ENCODE measurements at places on chromosomes 12 and 14.

DNA sequence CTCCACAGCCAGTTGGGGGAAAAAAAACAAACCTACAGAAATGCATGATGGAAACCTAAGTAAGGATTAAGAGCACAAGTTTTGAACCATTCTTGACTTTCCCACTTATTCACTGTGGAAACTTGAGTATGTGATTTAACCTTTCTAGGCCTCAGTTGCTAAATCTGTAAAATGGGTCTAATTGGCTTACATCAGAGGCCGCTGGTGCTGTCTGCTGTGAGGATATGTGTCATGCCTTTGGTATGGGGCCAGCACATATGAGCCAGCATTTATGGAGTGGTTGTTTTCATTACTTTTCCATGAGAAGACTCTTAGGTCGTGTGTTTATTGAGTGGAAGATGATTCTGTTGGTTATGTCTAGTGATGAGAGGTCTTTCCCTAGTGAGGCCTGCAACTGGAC is 102.4 kb downstream of the ESR2 start:
- DNase-seq = no peak

- DNase-seq = no peak
Observed at GRCh38 chr12:70920891-70921290, 353 bp upstream of the PTPRR start.

DNA sequence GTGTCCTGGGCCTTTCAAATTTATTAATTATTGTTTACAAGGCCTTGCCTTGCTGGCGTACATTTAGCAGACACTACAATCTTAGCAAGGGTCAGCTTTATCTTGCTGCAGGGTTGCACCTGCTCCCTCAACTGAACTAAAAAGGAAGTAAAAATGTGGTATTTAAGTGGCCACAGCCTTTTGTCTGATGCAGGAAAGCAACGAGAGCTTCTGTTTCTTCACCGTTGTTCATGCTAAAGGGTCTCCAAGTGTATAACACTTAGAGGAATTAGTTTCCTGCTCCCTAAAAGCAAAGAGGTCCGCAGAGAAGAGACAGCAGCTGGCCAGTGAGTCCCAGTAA is 62.8 kb upstream of the EGLN3 start:
- no peak for DNase-seq

DNA sequence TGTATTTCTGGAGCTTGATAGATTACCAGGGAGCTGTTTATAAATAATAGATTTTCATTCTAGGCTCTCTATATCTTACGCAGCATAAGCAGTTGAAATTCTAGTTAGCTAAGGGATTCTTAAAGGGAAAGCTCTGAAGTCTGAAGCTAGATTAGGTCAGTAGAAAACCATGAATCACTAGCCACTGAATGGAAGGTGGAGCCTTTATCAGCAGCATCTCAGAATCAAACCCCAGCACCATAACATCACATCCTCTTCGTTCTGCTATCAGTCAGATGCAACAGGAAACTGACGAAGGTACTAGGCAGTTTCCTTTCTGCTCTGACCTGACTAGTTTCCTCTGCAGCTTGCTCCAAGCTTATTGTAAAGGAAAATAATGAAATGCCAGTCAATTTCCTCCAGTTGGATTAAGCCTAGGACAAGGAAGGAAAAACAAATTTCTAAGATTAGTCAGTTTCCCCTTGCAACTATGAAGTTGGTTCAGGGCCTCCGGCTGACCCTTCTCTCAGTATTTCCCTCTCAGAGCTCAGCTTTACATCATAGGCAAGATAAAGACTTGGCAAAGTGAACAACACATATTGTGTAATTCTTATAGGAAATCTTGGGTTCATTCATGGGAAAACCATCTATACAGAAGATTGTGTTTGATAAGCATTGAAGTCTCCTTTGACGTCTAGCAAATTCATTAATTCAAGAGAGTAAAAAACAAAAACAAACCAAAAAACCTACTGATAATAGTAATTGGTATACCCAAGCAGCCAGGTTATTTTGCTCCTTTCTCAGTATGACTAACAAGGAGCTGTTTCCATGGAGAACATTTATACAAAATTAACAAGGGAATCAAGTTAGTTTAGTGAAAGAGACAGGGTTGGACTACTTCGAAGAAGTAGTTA is 43.4 kb upstream of the CFAP54 start:
- DNase-seq = no peak

GRCh38 chr14:37170993-37171392 is 1.4 kb downstream of the SLC25A21 start:
- DNase-seq = no peak

- DNase-seq = no peak
Observed at GRCh38 chr14:81028461-81028860, 73.0 kb downstream of the TSHR start.

DNA sequence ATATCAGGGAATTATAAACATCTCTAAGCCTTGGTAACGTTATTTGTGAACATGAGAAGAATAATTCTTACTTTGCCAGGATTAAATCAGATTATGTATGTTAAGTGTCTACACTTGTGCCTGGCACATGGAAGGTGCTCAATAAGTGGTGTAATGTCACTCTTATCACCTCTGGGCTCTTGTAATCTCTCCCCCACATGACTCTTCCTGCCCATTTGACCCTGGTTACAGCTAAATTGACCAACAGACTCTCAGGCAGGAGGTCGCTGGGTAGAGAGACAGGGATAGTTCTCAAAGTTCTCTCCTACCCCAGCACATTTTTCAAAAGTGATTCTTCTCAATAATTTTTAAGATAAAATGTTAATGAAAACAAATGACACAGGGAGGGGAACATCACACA is 137.8 kb upstream of the FRMD6 start:
- DNase-seq = no peak

GRCh38 chr12:124655698-124656516 is 88.5 kb upstream of the NCOR2 start:
- DNase-seq = no peak

GRCh38 chr12:96402061-96402460 is 1.8 kb upstream of the CDK17 start:
- no peak for DNase-seq

DNA sequence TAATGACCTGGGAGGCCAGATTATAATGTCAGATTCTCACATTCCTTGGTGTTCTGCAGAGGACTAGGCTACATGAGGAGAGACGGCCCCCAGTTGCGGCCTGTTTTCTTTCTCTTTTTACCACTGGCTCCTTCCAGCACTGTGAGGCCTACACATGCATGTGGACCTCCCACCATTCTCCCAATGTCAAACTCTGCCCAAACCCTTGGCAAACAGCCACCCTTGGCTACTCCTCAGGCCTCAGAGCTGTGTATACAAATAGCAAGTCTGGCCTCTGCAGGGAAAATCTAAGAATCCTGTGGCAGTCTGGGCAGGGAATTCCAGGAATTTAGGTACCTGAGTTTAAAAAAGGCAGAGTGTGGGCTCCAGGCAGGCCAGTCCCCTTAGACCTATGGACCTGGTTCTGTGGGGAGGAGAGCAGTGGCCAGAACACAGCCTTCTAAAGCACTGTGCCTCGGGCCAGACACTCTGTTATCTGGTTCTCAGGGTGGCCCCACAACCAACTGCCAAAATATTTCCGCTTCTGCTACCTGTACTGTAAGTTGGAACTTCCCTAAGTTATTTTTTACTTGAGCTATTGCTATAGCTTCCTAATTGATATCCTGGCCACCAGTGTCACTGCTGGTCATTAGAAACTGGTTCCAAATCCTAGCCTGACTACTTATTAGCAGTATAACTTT is 19.9 kb upstream of the NEDD1 start:
- no peak for DNase-seq

DNA sequence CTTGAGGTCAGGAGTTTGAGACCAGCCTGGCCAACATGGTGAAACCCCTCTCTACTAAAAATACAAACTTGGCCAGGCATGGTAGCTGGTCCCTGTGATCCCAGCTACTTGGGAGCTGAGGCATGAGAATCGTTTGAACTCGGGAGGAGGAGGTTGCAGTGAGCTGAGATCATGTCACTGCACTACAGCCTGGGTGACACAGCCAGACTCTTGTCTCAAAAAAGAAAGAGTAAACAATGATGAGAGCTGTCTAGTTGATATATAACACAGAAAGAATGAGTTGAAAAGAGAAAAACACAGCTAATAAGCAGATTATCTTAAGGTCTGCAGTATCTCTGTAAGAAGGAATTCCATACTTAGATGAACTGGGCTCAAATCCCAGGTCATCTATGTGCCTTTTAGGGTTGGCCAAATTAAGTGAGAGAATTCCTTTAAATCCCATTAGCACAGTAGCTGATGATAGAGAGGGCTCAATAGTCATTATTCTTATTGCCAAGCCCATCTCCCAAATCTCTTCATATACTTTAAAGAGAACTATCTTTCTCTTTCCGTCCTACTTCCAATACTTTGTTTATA is 31.1 kb upstream of the STRAP start:
- DNase-seq = no peak

DNA sequence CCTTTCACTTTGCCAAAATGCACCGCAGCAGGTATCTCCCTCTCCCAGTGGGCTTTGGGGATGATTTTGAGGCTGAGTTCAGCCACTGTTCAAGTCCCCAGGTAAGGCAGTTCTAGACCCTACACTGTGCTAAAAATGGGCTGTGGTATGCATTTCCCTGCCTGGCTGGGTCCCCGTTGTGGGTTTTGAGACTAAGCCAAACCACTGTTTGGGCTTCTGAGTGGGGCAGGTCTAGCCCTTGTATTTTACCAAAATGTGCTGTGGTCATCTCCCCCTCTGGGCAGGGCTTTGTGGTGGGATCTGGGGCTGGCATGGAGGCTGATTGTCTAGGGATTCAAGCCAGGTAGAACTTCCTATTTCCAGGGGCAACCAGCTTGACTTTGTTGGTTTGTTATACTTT is 13.6 kb upstream of the OR4Q3 start:
- no peak for DNase-seq

DNA sequence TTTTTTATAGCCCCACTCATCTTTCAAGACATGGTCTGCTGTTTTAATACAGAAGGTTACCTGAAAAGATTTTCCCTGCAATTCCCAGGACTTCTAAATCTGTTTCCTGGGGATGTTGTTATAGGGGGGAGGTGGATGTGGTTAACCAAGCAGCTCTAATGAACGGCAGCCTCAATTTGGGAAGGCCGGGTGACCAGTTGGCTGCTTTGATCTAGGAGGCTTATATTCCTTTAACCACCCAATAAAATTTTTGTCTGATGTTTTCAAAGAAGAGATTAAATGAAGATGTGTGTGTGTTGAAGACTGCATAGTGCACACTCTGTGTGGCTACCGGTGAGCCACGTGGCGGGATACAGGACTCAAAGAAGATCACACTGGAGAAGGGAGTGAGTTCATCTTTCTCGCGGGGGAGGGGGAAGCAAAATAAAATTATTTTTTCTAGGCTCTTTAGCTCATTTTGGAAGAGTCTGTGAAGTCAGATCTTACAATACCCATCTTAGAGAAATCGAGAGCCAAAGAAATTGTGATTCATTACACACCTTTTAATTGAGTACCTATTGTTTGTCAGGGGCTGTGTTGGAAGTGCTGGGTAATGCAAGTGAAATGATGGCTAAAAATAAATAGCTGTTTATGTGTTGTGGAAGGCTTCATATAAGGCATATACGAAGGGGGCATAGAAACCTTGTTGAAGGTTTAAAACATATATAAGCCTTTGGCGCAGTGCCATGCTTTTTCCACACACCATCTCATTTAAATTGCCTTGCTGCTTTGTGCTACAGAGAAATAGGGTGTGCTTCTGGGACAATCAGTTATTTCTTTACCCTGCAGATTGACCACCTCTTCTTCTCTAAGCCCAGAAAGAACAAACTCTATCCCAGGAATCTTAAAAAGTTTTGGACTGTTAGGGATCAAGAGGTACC is 18.5 kb downstream of the ELK3 start:
- DNase-seq = no peak

DNA sequence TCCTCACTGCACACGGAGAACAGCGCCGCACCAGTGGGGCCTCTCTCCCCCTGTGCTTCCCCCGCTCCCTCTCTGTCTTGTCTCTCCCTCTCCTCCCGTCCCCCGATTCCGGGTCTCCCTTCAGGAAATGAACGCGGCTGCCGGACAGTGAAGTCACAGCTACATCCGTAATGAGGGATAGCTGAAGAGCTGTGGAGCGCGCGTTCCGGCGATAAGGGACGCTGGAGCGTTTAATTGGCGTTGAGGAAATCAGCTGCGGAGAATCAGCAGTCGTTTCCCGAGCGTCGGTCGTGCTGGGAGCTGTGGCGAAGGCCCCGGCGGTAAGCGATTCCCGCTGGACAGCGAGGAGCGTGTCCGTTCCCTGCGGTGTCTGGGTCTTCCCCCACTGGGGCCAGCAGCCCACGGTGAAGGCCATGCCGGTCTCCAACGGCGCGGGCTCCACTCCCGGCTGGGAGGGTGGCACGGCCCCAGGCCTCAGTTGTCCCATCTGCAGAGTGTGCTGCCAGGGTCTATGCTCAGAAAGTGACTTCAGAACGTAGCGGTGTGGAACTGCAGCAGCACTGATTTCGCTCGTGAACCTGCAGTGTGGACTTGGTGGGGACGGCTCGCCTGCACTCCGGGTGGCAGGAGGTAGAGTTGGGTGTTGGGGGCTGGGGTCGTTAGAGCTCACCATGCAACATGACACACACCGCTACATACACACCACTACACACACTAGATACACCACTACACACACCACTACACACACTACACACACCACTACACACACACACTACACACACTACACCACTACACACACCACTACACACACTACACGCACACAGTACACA is 10.9 kb downstream of the NOC4L start:
- DNase-seq = no peak

- no peak for DNase-seq
Observed at GRCh38 chr12:85157035-85157603, 121.0 kb downstream of the LRRIQ1 start.

GRCh38 chr14:76647697-76648298 is 113.5 kb upstream of the VASH1 start:
- no peak for DNase-seq

GRCh38 chr12:24838531-24838950 is 110.4 kb downstream of the BCAT1 start:
- no peak for DNase-seq

GRCh38 chr12:4807116-4807783 is 87.0 kb downstream of the GALNT8 start:
- DNase-seq = no peak

DNA sequence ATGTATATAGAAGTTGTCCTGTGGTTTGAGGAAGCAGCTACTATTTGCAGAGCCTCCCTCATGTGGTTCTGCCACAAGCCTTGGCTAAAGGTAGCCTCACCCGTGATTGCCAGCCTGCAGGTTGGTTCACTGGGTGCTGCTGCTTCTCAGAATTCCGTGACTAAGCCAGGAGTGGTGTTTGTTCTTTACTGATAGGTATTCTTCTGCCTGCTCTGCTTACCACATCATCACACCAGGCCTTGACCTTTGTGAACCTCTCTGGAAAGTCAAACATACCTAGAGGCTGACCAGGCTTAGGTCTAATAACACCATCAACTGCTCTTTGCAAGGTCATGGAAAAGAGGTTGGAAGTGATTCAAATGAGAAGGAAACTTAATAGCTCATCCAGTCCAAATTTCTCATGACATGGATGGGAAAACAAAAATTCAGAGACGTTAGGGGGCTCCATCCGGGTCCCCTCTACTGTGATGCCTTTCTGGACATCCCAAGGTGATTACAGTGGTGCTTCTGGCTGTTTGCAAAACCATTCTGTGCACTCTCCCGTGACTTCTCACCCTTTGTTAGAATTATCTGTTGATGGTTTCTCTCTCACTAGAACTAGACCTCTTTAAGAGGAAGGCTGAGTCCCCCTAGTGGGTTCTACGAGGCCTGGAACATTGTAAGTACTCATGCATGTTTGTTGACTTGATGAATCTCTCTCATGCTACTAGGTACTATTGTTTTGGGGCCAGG is 8.5 kb upstream of the SOCS2 start:
- DNase-seq = no peak

Data from esophagus squamous epithelium (tissue), 5 donors.